ENCODE measurements at places on chromosomes 5 and 9.

GRCh38 chr5:149608936-149609545 lies 27.7 kb downstream of the ARHGEF37 start:
- DNase-seq: no peak

DNA sequence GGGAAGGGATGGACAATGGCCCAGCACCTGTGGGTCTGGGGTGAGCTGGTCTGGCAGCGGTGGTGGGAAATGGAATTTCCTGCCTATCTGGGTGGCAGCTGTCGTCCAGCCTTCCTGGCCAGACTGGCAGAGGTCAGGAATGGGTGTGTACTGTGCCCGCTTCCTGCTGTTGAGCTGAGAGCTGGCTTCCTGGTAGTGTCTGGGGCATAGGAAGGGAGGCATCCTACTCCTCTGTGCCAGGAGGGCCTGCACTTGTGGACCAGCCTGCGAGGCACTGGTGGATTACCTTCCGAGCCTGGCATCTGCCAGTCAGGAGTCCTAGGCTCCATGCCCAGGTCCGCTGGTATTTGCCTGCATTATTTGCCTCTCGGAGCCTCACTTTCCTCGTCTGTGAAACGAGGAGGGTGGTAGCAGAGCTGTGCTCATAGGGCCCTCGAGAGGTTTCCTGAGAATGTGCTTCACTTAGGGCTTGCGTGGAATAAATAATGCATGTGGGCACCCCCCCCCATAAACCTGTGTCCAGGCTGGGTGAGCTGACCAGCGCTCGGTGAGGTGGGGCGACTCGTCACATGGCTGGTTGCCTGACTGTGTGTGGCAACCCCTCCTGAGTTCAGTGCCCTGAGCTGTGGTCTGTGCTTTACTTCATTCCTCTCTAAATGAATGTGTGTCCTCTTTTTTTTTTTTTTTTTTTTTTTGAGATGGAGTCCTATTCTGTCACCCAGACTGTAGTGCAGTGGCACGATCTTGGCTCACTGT lies 47.7 kb downstream of the HMCN2 start:
- no peak for DNase-seq

GRCh38 chr9:127977884-127978647 lies 2.7 kb downstream of the EEIG1 start:
- no peak for DNase-seq

GRCh38 chr9:19631181-19631580 lies 157.7 kb downstream of the SLC24A2 start:
- no peak for DNase-seq

DNA sequence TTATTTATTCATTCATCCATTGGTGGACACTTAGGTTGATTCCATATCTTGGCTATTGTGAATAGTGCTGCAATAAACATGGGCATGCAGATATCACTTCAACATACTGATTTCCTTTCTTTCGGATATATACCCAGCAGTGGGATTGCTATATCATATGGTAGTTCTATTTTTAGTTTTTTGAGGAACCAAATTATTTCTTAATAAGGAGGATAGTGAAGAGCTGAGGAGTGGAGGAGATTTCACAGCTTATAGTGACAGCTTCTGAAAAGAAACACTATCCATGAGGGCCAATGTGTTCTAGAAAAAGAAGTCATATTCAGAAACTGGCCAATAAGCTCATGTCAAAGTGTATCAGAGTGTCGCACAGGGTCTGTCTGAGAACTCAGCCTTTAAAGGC lies 183.3 kb downstream of the SEC61B start:
- no peak for DNase-seq

DNA sequence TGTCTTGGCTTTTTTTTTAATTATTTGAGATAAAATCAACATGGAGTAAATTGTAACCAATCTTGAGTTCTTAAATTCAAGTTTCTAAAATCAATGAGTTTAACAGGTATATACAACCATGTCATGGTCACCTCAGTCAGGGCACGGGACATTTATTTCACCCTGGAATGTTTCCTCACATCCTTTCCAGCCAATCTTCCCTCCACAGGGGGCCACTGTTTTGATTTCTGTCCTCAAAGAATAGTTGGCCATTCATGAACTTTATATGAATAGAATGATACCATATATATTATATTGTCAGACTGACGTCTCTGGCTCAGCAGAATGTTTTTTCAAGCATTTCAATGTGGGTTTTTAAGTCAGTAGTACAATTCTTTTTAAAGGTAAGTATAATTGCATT lies 806 bp downstream of the ZNF474 start:
- DNase-seq: no peak

DNA sequence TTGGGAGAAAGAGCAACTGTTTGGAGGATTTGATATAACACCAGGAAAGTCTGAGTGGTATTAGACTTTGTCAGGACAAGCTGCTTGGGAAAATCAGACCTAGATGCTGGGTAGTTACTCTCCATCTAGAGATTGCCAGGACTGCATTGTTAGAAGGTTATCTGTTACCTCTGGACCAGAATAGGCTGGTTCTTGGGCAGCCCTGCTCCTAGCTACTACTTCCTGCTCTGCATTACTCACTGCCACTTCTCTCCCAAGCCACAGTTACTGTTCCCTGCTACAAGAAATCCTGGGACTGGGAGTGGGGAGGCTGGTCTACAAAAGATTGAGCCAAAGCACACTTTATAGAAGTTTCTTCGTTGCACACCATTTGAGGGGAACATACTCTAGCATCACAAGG lies 95.5 kb upstream of the KCNN2 start:
- no peak for DNase-seq

GRCh38 chr9:131006601-131007000 lies 2.4 kb upstream of the LAMC3 start:
- DNase-seq: no peak

GRCh38 chr5:175195698-175196656 lies 248.0 kb downstream of the DRD1 start:
- no peak for DNase-seq

DNA sequence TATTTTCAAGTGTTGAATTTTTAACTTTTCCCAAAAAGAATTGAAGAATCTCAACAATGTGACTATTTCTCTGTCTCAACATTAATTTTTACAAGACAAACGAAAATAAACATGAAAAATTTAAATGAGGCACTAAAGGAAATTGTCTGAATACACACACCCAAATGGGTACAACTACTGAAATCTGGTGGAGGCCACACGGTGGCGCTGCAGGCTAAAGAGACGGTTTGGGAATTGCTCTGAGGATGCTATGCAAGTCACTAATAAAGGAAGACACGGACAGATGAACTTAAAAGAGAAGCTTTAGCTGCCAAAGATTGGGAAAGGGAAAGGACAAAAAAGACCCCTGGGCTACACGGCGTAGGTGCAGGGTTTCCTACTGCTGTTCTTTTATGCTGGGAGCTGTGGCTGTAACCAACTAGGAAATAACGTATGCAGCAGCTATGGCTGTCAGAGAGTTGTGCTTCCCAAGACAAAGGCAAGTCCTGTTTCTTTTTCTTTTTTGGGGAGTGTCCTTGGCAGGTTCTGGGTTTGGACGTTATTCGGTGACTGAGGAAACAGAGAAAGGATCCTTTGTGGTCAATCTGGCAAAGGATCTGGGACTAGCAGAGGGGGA lies at the start of gene PCDHB10:
TSS of gene PCDHB10 (plus strand) at position 244 of the 616 bp plus-strand sequence. CDS start at position 444, 200 bp downstream.
- no peak for DNase-seq

GRCh38 chr9:14308853-14309145 lies 5.1 kb downstream of the NFIB start:
- DNase-seq: no peak

- DNase-seq: no peak
Observed at GRCh38 chr9:123637606-123637944, 281.6 kb downstream of the CRB2 start.

DNA sequence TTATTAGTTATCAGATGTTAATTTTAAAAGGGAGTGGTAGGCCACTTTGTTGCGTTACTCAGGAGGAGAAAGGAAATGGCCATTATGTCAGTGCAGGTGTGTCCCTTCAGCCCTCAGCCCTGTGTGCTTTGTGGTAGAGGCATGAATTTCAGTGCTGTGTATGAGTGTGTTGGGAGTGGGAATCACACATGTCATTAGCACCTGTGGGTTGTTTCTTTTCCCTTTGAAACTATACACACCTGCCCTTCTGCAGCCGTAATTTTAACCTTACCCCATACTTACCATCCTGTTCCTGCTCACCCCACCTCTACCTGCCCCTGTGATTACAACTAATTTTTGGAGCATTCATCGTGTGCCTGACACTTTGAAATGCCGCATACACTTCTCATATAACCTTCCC lies 156.4 kb downstream of the ARHGAP26 start:
- DNase-seq: no peak

GRCh38 chr5:132056610-132057497 lies 3.6 kb upstream of the IL3 start:
- DNase-seq: no peak

DNA sequence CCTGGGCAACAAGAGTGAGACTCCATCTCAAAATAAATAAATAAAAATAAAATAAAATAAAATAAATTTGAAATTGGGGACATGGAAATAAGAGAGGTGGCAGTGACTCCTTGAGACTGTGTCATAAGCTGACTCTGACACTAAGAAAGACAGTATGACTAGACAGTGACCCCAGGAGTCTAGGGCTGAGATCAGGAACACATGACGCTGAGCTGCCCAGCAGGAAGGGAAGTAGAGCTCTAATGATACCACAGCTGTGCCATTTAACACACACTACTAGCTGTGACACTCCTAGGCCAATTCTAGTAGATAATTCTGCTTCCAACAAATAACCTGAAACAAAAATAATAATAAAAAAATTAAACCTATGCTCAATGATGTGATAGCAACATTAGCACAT lies 293.0 kb downstream of the SEC61B start:
- DNase-seq: no peak

- no peak for DNase-seq
Observed at GRCh38 chr5:173745123-173745522, 128.7 kb upstream of the BOD1 start.

GRCh38 chr5:172004824-172005237 lies 1.6 kb downstream of the FBXW11 start:
- DNase-seq: no peak

DNA sequence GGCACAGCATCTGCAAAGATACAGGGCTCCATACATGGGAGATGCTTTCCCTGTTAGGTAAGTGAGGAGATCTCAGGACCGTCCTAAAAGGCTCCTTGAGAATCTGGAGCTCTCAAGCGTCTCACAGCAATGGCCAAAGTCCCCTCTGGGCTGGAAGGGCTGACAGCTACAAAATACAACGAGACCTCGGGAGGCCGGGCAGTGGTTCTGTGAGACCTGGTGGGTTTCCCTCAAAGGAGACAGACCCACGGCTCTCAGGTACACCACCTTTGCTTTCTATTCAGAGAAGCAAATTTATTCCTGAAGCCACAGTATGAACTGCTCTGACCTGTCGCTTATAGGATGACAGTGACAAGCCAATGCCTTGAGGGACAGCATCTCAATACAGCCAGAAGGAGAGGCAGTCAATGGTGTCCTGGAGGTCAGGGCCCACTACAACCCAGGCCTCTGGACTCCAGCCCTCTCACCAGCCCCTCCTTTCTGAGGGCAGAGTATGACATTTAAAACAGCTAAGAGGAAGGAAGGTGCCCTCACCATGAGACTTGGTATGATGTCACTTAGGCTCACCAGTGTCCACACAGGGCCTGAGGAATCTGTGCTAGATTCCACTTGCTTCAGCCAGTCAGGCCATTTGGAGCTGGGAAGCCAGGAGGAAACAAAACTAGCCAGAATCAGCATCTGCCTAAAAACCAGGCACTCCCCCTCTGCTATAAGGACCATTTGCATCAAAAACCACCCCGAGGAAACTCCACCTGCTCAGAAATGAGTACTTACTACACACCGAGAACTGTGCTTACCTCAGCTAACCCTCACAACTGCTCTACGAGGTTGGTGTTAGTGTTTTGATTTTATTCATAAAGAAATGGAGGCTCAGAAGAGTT lies 86.5 kb upstream of the FSTL4 start:
- DNase-seq: no peak

DNA sequence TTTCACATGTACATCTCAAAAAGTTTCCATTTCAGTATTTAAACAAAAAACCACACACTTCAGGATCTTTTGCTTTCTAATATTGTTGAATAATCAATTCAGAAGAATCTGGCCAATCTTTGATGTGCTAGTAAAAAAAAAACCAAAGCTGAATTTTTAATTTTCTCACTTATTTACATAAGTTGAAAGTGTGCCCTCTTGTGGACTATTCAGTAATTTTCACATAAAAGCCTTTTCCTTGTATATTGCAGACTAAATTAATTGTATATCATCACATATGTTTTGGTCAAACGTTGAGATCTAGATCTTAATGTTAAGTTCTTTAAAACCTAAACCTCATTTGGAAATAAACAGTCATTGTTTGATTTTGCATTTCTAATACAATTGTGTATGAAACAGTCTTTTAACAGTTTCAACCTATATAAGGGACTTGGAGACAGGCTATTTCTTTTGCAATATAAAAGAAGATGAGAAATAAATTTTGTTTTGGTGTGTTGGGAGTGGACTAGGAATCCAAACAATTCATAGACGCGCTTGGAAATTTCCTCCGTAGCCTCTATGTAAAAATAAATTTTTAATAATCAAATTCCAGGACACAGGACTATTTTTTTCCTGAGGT lies 68.1 kb downstream of the NIPBL start:
- no peak for DNase-seq

- no peak for DNase-seq
Observed at GRCh38 chr5:155885199-155885598, 441.8 kb upstream of the SGCD start.

GRCh38 chr5:115298811-115299210 lies 2.4 kb upstream of the CCDC112 start:
- DNase-seq: no peak

GRCh38 chr5:77791926-77792325 lies 15.8 kb upstream of the TBCA start:
- DNase-seq: no peak

DNA sequence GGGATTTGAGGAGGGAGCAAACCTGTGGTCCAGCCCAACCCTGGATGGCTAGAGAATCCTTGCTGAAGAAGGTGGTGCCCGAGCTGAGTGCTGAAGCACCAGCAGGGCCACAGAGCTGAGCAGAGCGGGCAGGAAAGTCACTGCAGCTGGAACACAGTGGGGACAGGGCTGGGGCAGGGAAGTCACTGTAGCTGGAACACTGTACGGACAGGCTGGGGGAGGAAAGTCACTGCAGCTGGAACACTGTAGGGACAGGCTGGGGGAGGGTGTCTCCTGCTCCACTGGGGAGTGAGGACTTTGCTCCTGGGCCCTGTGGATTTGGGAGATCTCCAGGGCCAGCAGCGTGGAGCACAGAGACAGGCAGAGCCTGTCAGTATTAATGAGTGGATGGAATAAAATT lies 9.0 kb upstream of the SUSD3 start:
- no peak for DNase-seq

DNA sequence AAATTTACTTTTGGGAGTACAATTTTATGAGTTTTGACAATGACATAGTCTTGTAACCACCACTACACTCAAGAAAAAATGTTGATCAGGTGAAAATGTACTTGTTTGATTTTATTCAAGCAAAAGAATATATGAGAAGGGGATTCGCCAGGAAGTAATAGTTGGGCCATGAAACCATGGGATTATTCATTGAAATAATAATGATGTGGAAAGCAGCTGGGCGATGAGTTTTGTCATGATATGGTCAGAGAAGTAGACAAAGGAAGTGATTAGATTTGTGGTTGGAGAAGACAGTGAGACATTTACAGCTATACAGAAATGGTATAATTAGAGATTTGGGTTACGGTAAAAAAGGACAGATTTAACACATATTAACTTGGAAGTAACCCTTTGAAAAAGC lies 11.2 kb downstream of the HMGCR start:
- DNase-seq: no peak
